Skin of body (tissue), 3 donors: ENCODE measurements at places on chromosomes 12 and 14. TPM values are rescaled to one million over a fixed set of nuclear protein-coding genes. Genes with fewer than 3 reads are reported as not detected.

The GARIN6 gene
- total RNA-seq = not detected

The CLEC4C gene
- 0.30 TPM for total RNA-seq

The TMEM233 gene
- 0.20 TPM for total RNA-seq

The ASCL1 gene
- total RNA-seq = not detected

The RHEBL1 gene
- 0.69 TPM for total RNA-seq

The PRB2 gene
- 0.20 TPM for total RNA-seq

The SLC39A5 gene
- not detected for total RNA-seq

The MDGA2 gene
- 0.89 TPM for total RNA-seq

The PRPF40B gene
- total RNA-seq = 10.4 TPM

The RD3L gene
- total RNA-seq = not detected

The AMIGO2 gene
- total RNA-seq = 7.8 TPM

The NRIP2 gene
- 0.79 TPM for total RNA-seq

The GCN1 gene
- total RNA-seq = 113 TPM

The ETFBKMT gene
- 2.2 TPM for total RNA-seq

The SALL2 gene
- 4.9 TPM for total RNA-seq

The MORN3 gene
- 0.59 TPM for total RNA-seq

The CAPZA3 gene
- total RNA-seq = not detected

The GALNT6 gene
- 4.9 TPM for total RNA-seq

The SYT1 gene
- 0.99 TPM for total RNA-seq

The IFNG gene
- total RNA-seq = 0.20 TPM

The B4GALNT3 gene
- total RNA-seq = 12.7 TPM

The CLEC2A gene
- 18.5 TPM for total RNA-seq

The LUM gene
- total RNA-seq = 934 TPM

The PAX9 gene
- 2.8 TPM for total RNA-seq

The SYNE3 gene
- 13.9 TPM for total RNA-seq

The TBX5 gene
- 1.4 TPM for total RNA-seq
